ENCODE measurements at places on chromosomes 4 and X.

GRCh38 chr4:7823416-7823824, 116.2 kb downstream of the AFAP1 start:
- no peak for DNase-seq

- DNase-seq = no peak
Measured at GRCh38 chr4:88366460-88366859, 12.2 kb upstream of the HERC6 start.

- no peak for DNase-seq
Measured at GRCh38 chrX:123475068-123475724, 257.7 kb downstream of the THOC2 start.

DNA sequence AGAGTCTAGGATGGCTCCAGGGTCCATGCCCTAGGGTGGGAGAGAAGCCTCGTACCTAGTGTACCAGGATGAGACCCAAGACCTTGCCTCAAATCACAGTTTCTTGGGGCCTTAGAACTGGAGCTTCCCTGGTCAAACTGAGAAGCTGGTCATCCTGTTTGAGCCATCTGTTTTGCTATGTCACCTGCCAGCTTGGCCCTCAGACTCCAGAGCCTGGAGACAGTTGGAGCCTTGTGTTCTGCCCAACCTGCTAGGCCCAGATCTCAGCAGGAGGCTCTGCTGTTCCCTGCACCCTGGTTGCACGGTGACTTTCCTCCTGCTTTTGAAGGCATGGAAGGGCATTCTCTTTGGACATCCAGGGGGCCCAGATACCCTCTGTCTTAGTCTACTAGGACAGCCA, 206.3 kb upstream of the ATP6AP2 start:
- no peak for DNase-seq

GRCh38 chr4:185886832-185887524, 75.0 kb upstream of the SORBS2 start:
- no peak for DNase-seq

Data from GM13977 (cell line).